GM12864 (cell line): ENCODE measurements at places on chromosomes 6 and 20.
A peak's percentile ranks its signal among the peaks of the same experiment; 100 is the strongest.

GRCh38 chr20:46987001-46987400, 92.4 kb downstream of the EYA2 start:
- no peak for DNase-seq

DNA sequence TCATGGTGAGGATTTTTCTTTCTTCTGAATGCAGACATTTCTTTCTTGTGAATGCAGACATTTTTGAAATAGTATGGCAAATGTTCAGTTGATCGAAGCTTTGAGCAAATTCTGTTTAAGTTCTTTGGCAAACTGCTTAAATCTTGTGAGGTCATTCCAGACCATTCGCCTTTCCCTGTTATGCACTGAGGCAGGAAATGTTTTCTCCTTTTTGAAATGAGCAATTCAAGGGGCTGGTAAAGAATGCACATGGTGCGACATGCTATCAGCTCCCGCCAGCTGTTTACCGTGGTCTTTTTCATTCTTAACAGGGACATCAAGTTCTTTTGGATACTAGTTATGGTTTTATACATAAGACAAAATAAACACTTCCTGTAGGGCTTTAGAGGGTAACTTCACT, 112.0 kb upstream of the CCN2 start:
- no peak for DNase-seq

GRCh38 chr6:116695401-116695800, 14.4 kb downstream of the KPNA5 start:
- no peak for DNase-seq

- no peak for DNase-seq
Measured at GRCh38 chr6:43789447-43789846, 19.4 kb downstream of the VEGFA start.

- no peak for DNase-seq
Measured at GRCh38 chr6:170253226-170253909, 37.5 kb downstream of the DLL1 start.

- no peak for DNase-seq
Measured at GRCh38 chr6:158333094-158333493, 20.8 kb downstream of the TULP4 start.

- DNase-seq: no peak
Measured at GRCh38 chr20:6075428-6076219, 21.8 kb upstream of the LRRN4 start.

DNA sequence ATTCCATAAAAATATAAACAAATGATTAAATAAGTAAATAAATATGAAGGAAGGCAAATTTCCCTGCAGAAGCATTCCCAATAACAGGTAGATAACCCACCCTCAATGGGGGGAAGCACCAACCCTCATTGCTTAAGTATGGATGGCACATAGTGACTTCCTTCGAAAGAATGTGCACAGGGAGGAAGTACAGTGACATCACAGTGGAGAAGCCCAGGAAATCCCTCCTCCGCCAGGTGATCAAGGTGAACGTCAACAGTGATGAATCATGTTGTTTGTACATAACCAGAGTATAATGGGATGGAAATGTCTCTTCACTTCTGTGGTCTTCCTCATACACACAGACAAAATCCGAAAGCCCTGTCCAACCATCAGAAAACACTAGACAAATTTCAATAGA, 267.9 kb downstream of the THBS2 start:
- no peak for DNase-seq

DNA sequence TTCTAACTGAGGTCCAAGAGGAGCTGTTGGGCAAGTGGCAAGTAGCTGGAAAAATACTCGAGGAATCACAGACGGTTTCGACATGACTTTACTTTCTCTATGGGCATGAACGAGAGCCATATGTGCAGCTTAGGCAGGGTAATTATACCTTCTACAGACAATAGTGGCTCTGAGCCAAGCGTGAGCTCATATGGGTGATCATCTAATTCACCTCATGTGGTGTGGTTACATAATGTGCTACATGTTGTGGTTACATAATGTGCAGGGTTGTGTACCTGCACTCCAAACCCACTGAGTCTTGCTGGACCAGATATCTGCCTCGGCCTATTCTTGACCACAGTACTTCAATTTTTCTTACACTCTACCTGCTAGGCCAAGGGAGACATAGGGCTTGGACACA, 771.7 kb upstream of the EYS start:
- DNase-seq: no peak

- no peak for DNase-seq
Measured at GRCh38 chr6:107266563-107266962, 151.2 kb upstream of the BEND3 start.

GRCh38 chr6:37667050-37667814, 30.5 kb downstream of the MDGA1 start:
- DNase-seq: no peak

- DNase-seq: no peak
Measured at GRCh38 chr6:85252552-85252951, 197.3 kb upstream of the NT5E start.

DNA sequence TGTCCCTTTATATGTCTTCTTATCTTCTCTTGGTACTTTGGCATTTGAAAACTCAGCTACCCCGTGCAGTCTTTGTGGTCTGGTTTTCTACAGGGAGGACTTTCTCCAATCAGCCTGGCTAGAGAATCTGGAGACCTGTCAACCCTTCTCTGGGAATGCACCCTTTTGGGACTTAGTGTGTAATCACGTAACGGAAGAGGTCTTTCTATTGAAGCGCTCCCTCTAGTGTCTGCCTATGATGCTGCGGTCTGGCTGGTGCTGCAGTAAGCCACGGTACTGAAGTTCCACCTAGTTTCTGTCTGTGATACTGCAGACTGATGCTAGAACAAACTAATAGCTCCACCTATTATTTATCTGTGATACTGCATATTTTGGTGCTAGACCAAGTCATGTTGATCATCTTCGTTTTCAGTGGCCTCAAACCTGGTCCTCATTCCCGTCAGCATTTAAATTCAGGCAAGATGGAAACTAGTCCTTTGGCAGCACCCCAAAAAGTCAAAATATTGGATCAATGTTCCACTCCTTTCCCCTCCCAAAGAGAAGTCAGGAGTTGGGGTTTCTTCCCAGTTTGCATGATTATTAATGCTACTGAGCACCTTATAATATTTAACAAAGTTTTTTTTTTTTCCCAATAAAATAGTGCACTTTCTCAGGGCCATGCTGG, 12.5 kb upstream of the SIRPB2 start:
- peak; percentile 71 for DNase-seq

DNA sequence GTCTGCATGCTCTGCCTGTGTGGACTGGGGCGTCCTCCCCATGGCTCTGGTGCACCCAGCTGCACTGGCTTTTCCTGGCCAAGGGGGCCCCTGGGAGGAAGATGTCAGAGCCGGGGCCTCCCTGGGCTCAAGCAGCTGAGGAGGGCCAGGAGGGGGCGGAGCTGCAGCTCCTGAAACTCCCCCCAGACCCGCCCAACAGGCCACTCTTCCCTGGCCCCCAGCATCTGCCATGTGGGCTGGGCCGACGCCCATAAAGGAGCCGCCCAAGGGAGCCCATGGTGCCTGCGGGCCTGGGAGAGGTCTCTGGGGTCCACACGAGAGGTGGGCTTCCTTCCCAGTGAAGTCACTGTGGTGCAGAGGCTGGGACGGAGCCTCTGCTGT, 4.0 kb downstream of the RBBP8NL start:
- DNase-seq: no peak

GRCh38 chr6:116405138-116405537, 34.4 kb downstream of the DSE start:
- peak; percentile 85 for DNase-seq

DNA sequence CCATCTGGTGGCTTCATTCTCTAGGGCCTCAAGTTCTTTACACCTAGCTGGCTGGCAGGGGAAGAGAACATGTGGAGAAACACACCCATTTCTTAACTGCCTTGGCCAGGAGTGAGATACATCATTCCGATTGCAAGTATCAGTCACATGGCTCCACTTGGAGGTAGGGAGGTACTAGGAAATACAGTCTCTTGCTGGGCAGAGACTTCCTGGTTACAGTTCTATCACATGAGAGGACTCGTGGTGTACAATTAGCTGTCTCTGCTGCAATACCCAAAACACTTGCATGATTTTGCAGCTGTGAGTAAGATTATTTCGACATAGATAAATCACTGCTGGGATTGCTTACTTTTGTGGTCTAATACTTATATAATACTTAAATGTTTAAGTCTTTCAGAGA, 51.1 kb downstream of the GTF2H5 start:
- no peak for DNase-seq
